Hippocampal formation (tissue), 2 donors: ENCODE measurements at places on chromosomes 1 and 21.

- no peak for DNase-seq
Measured at GRCh38 chr1:1883092-1883873, 7.6 kb downstream of the GNB1 start.

GRCh38 chr1:164137273-164137925 is 421.6 kb upstream of the PBX1 start:
- DNase-seq: no peak

- no peak for DNase-seq
Measured at GRCh38 chr1:101165954-101166353, 70.9 kb upstream of the S1PR1 start.

GRCh38 chr1:243264717-243265116 is 8.9 kb downstream of the SDCCAG8 start:
- DNase-seq: no peak

DNA sequence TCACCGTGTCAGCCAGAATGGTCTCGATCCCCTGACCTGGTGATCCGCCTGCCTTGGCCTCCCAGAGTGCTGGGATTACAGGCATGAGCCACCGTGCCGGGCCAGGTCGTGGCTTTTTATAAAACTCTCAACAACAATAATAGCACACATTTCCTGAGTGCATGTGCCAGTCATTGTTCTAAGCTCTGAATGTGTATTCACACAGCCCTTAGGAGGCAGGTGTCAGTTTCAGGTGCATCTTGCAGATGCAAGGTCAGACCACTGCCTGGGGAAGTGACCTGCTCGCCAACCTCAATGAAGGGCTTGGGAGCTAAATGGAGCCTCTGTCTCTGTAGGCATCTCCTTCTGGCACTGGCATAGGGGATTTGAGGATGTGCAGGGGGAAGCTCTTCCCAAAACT is 1.6 kb upstream of the LEFTY2 start:
- no peak for DNase-seq

- no peak for DNase-seq
Measured at GRCh38 chr1:115123116-115123515, 33.8 kb upstream of the TSPAN2 start.

DNA sequence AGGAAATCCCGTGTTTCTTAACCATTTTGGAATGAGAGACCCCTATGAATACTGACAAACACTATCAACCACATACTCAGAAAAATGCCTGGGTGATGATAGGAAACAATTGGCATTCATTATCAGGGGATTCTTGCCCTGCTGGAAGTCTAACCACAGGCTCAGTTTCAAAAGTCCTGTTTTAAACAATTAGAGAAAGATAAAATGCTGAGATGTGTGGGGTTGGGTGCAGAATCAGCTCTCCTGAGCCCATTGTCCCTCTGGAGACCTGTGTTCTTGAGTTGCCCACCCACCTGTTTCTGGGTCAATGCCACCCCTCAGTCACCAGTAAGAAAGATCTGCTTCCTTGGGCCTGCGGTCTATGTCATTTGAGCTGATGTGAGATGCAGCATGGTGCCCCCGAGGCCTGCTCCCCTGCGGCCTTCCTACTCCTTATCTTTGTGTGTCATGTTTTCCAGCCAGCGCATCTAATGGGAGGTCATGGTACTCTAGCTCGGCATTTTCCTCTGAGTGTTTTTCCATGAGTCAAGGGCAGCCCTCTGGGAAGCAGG is 130.3 kb upstream of the PLXNA2 start:
- DNase-seq: no peak

GRCh38 chr1:53408013-53408754 is 51.0 kb upstream of the DMRTB1 start:
- no peak for DNase-seq

GRCh38 chr1:201014816-201015200 is 8.7 kb downstream of the KIF21B start:
- DNase-seq: peak; percentile 43

- DNase-seq: no peak
Measured at GRCh38 chr1:183764981-183765380, 39.9 kb upstream of the RGL1 start.

DNA sequence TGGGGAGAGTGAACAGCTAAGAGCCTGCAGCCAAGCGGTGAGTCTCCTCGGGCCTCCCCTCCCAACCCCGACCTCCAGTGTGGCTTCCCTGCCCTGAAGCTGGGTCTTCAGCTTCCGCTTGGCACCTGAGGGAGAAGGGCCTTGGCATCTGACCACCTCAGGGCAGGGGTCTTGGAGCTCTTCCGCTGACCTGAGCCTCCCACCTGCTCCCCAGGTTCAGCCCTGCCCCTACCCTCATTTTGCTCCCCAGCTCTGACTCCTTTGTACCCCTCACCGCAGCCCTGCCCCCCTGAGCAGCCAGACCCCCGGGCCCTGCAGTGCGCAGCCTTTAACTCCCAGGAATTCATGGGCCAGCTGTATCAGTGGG is 4.9 kb downstream of the ADAMTSL4 start:
- DNase-seq: no peak

- DNase-seq: no peak
Measured at GRCh38 chr1:108057541-108057940, 92.6 kb upstream of the VAV3 start.

- DNase-seq: no peak
Measured at GRCh38 chr1:204327359-204327758, 32.4 kb downstream of the PLEKHA6 start.

DNA sequence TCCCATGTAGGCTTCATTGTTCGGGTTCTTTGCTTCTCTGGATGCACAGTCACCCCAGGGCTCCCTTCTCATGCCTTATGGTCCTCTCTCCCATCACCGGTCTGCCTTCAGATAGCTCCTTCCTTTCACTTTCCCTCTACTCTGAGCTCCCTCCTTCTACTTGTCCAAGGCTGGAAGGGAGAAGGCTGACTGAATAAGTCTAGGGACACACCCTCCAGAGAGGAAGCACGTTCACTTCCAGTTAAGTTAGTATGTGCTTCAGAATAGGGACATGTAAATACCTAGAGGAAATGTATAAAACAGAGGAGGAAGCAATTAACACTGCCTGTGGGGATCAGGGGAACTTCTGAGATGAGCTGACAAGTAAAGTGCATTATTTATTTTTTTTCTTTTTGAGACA is 23.5 kb downstream of the CXADR start:
- DNase-seq: no peak
